HS-27A (cell line): ENCODE measurements at places on chromosomes 7 and 10.

GRCh38 chr7:154591544-154591943 is 411.4 kb downstream of the PAXIP1 start:
- DNase-seq = no peak

- DNase-seq = no peak
Observed at GRCh38 chr10:20598590-20598989, 298.5 kb downstream of the NEBL start.

DNA sequence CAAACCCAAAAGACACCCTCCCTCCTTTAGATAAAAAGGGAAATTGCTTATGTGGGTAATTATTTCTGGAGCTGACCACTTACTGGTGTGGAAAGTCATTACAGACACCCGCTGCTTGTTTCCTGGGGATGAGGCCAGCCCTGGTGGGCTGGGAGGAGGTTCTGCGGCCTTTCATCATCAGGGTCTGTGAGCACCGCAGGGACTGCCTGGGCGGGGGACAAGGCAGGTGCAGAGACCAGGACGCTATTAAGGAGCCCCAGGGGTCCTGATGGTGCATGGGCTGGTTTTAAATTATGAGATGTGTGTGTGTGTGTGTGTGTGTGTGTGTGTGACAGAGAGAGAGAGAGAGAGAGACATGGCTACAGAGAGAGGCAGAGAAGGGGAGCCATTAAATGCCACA is 171.2 kb downstream of the DNAJB6 start:
- DNase-seq = no peak

GRCh38 chr7:82840061-82840460 is 322.6 kb downstream of the PCLO start:
- no peak for DNase-seq

DNA sequence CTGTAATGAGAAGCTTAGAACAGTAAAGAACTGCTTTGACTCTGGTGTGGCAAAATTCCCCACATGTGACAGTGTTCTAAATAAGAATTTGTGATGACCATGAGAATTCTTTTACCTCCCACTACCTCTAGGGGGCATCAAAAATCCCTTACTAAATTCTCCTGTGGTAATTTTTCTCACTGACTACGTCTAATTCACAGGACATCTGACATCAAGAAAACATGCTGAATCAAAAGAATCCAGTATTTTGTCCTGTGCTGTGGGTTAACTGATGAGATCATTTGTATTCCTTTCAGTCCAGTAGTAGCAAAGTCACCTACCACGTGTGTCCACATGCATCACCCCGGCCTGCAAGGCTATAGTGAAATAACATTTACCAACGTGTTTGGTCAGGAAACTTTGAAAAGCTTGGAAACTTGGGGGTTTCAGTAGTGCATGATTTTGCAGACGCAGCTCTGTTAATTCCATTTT is 103.8 kb downstream of the ATE1 start:
- peak; percentile 3 for DNase-seq

DNA sequence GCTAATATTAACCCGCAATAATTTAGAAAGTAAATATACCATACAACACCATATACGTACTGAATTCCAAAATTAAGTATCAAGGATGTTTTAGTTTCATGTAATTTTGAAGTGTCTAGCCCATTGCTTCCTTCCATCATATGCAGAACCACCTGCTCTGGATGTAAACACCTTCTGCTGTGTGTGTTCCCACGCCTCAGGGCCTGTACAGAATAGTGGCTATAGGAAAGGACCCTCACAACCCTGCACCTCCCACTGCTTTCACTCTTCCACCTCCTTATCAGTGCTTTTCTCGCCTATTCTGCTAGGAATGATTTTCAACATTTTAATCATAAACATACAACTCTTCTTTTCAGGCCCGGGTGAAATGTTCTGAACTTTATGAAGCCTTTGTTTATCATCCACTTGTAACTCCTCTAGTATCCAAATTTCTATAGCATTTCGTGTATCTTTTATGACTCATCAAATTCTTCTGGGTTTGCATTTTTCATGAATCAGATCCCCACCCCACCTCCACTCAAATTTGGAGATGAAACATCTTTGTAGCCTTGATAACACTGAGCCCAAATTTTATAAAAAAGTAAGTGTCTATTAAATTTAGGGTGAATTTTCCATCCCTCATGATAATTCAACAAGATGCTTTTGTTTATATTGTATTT is 1106.8 kb upstream of the C7orf33 start:
- DNase-seq = peak; percentile 23

GRCh38 chr10:77787440-77787839 is 139.1 kb downstream of the DLG5 start:
- no peak for DNase-seq

DNA sequence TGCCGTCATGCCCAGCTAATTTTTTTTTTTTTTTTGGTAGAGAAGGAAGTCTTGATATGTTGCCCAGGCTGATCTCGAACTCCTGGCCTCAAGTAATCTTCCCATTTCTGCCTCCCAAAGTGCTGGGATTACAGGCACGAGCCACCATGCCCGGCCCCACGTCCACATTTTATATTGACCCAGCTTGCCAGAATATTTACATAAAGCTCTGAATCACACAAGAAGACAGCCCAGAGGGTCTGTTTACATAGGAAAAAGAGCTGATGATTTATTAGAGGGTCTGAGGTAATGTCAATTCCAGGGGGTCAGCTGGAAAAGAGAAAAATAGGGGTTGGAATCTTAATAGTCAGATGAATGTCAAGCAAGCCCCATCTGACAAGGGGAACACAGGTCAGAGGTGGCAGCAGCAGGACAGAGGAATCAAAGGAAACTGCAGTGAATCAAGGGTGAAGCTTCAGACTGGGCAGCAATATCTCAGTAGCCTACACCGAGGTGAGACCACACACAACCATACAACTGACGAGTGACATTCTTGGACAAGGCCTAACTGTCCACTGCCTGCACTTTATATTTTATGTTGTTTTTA is 15.8 kb upstream of the SLF2 start:
- no peak for DNase-seq

- no peak for DNase-seq
Observed at GRCh38 chr7:98321301-98321700, 39.8 kb downstream of the BRI3 start.

- DNase-seq = no peak
Observed at GRCh38 chr7:158710651-158711102, 6.1 kb upstream of the NCAPG2 start.

GRCh38 chr10:71978988-71979691 is 14.9 kb downstream of the CHST3 start:
- DNase-seq = no peak

- DNase-seq = no peak
Observed at GRCh38 chr7:39758234-39758970, 135.0 kb downstream of the RALA start.

- DNase-seq = no peak
Observed at GRCh38 chr7:53800746-53801145, 741.4 kb upstream of the VSTM2A start.

DNA sequence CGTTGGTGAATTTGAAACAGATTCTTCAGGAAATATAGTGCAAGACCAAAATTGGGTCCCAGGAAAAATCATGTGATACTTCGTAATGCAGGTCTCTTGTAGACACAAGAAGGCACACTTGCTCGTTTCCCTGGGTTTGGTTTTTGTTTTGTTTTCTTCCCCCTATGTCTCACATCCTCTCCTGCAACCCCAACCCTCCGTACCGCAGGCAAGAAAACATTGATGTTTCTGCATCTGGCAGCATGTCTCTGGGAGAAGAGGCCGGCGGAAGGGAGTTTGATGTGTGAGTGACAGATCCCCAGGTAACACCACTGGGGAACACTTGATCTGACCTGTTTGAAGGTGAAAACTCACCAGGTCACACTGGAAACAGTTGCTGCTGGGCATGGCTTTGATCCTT is 718.5 kb downstream of the AUTS2 start:
- no peak for DNase-seq

- no peak for DNase-seq
Observed at GRCh38 chr7:138243430-138243829, 167.2 kb downstream of the AKR1D1 start.

- no peak for DNase-seq
Observed at GRCh38 chr7:91527460-91527859, 263.2 kb downstream of the FZD1 start.

- no peak for DNase-seq
Observed at GRCh38 chr10:43046288-43046991, 30.4 kb upstream of the RET start.

- no peak for DNase-seq
Observed at GRCh38 chr10:95423164-95424005, 132.6 kb upstream of the PDLIM1 start.

- DNase-seq = no peak
Observed at GRCh38 chr10:3805791-3806461, 20.9 kb upstream of the KLF6 start.

GRCh38 chr7:70668606-70669358 is 463.2 kb upstream of the GALNT17 start:
- no peak for DNase-seq

DNA sequence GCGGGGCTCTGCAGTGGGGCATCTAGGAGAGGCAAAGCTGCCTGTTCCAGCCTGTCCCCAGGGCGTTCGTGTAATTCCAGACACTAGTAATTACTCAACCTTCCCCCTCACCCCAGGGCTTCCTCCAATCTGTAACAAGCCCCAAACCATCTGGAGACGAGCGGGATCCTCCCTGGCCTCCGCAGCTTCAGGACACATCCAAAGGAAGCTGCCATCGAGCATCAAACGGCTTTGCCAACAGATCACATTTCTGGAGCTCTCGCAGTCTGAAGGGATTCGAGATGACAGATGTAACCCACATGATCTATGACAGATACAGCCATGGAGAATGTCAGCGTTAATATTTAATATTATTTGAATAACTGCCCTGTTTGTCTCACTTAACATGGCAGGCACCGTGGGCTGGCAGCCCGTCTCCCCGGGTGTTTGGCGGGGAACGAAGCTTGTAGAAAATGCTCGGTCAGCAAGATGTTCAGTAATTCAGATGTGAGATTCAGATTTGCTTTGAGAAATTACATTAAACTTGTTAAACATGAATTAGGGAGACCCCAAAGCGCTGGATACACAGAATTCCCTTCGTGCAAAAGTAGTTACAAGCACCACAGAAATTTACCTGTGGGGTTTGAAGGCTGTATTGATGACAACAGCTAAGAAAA is 108.5 kb upstream of the C7orf33 start:
- no peak for DNase-seq

DNA sequence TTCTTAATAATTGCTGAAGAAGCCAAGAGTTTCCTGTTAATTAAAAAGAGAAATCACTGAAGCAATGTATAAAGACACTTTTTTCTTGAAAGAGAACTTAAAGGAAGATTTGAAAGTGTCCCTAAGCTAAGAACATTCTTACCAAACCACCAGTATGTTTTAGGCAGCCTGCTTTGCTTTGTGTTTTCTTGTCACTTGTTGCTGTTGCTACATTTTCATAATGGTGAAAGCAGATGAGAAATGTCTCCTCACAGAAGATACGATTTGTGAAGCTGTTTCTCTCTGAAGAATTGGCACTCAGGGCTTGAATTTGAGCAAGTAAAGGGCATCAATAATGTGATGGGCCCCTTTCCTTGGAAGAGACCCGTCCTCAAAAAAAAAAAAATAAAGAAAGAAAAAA is 30.9 kb downstream of the TCF7L2 start:
- DNase-seq = no peak

- DNase-seq = no peak
Observed at GRCh38 chr10:92164036-92164696, 126.7 kb downstream of the CPEB3 start.

- DNase-seq = no peak
Observed at GRCh38 chr7:25007668-25008067, 27.7 kb upstream of the OSBPL3 start.

GRCh38 chr7:117385363-117386109 is 41.8 kb downstream of the ASZ1 start:
- no peak for DNase-seq
